ENCODE measurements at places on chromosomes 16 and 17.

DNA sequence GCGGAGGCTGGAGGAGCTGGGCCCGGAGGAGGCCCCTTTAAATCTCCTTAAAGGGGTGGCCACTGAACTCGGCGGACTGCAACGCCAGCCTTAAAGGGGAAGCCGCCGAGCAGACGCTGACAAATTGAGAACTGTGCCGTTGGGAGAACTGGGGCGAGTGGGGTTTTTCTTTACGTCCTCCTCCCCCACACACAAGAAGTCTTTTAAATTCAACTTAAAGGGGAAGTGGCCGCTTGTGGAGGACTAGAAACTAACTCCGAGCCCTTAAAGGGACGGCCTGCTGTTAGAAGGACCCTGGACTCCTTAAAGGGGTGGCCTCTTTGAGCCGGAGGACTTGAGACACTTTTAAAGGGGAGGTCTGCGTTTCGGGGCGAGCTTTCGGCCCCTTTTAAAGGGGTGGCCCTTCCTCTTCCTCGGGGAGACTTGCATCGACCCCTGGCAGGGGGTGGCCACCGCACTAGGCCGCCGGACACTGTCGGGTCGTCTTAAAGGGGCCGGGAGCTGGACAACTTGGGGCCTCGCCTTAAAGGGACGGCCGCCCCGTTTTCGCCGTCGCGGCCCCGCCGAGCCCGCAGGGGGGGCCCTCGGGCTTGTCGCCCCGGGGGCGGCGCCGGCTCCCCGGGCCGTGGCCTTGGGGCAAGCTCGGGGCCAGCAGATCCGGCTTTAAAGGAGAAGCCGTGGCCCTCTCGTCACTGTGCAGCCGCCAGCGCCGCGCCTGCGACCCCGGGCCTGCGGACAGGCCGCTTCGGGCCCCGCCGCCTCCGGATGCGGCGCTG is 688 bp downstream of the FBRS start:
- DNase-seq: peak; percentile 77

DNA sequence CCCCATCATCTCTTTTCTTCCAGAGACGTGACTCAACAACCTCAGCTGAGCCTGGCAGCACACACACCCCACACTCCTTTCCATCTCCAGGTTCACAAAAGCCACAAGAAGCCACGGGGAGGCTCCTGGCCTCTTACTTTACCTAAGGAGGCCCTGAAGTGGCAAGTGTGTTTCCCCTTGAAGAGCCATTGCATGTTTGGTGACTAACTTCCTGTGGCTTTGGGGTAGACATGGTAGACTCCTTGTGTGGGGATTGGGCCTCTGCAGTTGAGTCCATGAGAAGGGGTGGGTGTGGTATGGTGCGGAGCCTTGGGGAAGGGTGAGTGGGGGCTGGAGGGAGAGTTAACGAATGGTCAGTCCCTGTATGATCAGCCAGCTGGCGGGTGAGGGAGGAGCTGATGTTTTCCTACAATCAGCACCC is 24.2 kb downstream of the SAP30BP start:
- DNase-seq: no peak

DNA sequence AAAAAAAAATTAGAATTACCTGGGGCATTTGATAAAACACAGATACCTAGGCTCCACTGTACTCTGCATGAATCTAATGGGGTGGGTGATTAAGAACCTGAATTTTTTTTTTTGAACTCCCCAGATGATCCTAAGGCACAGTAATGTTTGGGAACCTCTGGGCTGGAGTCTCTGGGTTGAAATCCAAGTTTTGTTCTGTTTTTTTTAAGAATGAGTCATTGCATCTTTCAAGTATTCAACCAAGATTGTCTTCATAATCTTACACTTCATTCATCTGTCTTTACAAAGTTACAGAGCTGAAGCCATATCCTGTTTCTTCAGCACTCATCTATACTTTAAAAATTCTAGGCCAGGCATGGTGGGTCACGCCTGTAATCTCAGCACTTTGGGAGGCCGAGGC is 52.6 kb downstream of the PIGL start:
- DNase-seq: no peak

- DNase-seq: no peak
Measured at GRCh38 chr16:78221892-78222291, 122.4 kb downstream of the WWOX start.

DNA sequence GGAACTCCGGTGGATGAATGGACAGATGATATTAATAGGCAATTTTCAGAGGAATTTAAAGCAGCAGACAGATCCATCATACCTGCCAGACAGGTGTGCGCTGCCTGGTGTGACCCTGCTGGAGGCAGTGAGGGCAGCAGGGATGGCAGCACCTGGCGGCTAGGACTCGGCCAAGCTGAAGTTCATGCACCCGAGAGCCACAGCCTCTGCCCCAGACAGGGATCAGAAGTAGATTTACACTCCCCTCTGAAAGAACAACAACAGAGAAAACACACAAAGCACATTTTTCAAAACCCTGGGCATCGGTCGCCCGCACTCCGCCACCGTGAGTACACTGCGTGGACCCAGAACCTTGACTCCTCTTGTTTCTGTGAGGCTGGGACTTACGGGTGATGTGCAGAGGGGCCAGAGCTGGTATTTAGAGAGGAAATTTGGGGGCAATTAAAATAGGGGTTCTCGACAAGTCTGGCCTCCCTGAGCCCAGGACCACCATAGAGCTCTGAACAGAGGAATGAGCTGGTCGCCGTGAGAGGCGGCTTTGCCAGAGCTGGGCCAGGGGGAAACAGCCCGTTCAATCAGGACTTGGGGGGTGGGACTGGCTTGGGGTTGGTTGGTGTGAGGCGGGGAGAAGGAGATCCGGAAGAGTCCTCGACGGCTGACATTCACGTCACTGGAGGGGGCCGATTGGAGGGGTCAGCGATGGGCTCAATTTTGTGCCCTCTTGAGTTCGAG is 101.0 kb downstream of the METRNL start:
- DNase-seq: no peak

DNA sequence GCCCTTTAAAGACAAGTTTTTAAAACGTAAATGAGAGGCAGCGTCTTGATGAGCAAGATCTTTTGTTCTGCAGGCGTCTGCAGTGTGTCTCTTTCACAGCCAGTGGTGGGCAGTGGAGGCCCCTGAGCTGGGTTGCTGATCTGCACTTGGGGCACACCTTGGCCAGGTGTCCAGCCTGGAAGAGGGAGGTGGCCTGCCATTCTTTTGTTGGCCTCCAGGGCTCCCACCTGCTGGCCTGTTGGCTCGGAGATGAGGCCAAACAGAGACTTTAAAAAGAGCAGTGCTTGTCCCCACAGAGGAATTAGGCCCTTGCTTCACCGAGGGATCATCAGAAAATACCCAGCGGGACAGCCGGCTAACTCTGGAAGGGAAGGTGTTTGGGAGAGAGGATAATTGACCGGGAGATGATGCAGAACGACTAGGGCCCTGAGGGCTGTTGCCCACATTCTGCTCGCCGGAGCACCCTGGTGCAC is 145.9 kb upstream of the PLCG2 start:
- no peak for DNase-seq

- no peak for DNase-seq
Measured at GRCh38 chr16:31868691-31869167, 4.9 kb upstream of the ZNF267 start.

- DNase-seq: no peak
Measured at GRCh38 chr17:32588982-32589381, 102.2 kb downstream of the CDK5R1 start.

GRCh38 chr17:77344038-77344437 is 203.3 kb downstream of the SEC14L1 start:
- no peak for DNase-seq

DNA sequence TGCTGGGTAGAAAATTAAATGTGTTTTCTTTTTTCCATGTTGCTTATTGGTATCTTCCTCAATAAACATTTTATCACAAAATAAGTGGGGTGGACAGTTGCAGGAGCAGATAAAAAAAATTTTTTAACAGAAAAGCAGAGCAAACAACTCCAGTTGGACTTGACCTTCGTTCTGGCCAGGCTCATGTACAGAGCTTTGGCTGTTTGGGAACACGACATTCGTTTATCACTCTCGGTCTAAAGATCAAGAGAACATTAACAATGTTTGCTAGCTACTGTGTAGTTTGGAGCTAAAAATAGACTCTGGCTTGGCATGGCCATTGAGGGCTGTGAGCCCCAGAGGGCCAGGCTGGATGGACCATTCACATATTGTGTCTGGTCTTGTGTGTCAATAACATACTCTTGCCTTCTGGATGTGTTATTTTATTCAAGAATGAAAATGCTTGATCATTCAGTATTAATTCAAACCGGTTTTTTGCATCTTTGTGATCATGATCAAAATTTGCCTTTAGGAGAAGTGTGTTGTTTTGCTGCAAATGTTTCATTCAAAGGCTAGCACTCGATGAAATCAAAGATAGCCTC is 56.6 kb downstream of the TMEM186 start:
- DNase-seq: no peak

DNA sequence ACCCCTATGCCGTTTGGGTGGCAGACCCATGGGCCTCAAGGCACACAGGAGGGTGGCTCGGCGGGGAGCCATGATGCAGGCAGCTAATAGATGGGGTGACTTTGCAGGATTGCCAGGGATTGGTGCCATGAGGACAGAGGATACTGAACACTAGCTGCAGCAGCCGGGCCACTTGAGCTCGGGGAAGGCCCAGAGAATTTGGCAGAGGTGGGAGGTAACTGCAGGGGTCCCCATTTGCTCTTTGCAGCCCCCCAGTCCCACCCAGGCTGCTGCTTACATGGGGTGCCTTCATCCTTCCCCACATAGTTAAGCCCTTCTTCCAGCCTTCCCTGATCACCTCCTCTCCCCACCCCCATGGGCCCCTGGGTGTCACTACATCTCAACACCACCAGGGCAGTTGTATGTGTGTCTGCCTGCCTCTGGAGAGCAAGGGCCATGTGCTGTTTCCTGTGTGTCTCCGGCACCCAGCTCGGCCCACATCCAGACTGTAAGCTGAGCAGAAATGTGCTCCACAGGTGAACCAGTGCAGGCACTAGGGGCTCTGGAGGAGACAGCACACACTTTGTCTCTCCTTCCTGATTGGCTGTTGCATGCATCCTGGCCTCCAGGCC is 52.0 kb downstream of the SREBF1 start:
- DNase-seq: no peak

DNA sequence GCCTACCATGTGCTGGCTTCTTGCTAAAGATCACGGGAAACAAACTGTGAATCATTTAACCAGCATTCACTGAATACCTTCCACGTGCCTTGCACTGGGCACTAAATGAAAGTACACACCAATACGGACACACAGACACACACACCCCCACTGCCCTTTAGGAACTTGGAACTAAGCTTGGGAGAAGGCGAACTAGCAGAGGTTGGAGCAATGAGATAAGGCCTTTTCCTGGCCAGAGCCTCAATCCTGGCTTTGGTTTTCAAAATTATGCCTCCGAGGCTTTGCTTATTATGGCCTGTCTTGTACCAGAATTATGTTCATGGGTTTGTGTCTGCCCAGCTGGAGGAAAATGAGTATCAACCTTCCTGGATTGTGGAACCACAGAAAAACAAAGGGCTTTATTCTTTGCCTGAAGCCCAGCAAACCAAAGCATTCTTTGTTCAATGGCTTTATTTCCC is 32.3 kb downstream of the CPPED1 start:
- DNase-seq: no peak

DNA sequence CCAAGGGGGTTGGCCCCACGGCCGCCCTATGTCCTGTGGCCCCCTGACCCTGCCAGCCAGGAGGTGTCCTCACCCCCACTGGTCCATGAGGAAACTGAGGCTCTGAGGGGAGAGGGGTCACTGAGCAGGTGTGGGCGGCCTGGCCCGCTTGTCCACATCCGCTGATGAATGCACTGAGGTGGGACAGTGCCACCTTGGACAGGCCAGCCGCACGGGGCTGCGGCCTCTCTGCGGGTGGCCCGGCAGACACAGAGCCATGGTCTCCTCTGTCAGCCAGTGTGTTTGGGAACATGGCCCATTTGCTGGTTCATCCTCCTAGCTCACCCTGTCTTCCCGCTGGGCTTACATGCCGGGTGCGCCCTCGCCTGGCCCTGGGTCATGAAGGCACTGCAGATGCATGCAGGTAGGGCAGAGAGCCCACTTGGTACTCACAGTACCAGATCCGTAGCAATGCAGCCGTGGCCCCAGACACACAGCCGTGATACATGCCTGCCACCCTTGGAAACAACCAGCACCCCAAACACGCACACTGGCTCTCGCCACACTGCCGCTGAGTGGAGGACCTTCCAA is 93.9 kb downstream of the ENGASE start:
- no peak for DNase-seq

- DNase-seq: no peak
Measured at GRCh38 chr16:88355389-88356123, 27.2 kb upstream of the ZNF469 start.

DNA sequence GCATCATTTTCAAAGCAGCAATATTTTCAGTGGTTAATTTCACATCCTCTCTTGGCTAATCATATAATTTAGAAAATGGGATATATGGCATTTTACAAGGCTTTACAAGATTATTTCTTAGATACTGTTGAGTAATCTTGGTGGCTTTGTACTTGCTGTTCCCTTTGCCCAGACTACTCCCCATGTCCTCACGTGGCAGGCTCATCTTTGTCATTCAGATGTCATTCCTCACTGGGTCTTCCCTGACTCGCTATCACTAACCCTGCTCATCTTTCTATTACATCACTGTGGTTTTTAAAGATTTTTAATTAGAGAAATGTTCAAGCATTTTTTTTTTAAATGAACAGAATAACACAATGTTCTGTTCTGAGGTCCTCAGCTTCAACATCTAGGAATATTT is 240.0 kb upstream of the IRX5 start:
- DNase-seq: no peak

DNA sequence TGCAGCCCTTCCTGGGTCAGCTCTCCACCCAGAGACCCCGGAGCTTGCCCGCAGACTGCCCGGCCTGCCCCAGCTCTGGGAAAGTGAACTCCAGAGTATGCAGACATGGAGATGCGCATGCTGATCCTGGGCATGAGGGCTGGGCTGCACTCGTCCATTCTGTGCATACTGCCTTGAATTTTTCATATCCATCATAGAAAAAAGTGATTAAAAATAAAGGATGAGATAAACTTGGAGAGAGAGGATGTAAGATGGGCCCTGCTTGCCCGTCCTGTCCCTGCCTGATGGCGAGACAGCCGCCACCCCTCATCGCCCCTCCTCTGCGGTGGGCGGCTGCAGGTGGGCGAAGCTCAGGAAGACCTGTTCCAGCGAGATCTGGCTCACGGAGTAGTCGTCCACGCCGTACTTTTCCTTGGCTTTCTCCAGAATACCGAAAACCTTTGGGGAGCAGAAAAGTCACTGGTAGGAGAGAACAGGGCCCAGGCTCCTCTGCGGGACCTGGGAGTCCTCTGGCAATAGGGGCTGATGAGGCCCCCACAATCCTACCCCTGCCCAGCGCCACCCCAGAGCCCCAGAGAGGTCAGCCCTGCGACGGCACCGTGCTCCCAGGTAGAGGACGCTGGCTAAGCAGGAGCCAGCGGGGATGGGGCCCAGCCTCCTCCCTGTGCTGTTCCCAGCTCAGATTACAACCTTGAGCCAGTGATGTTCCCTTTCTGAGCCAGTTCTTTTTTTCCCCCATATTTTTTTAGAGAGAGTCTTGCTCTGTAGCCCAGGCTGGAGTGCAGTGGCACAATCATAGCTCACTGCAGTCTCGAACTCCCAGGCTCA is 8.7 kb upstream of the RNPS1 start:
- DNase-seq: no peak

GRCh38 chr17:1939981-1940809 is 84.9 kb downstream of the RTN4RL1 start:
- no peak for DNase-seq

GRCh38 chr16:21081329-21081728 is 69.3 kb downstream of the DNAH3 start:
- DNase-seq: no peak

Measured in kidney epithelial cell (primary cell).